ENCODE measurements at places on chromosomes 2 and 18. TPM values are rescaled to one million over a fixed set of nuclear protein-coding genes. Genes with fewer than 3 reads are reported as not detected.

LIPG gene
- not detected for total RNA-seq

- no peak for DNase-seq
These were observed 63.5 kb downstream of the ARHGAP15 start for GRCh38 chr2:143192716-143193115.

DNA sequence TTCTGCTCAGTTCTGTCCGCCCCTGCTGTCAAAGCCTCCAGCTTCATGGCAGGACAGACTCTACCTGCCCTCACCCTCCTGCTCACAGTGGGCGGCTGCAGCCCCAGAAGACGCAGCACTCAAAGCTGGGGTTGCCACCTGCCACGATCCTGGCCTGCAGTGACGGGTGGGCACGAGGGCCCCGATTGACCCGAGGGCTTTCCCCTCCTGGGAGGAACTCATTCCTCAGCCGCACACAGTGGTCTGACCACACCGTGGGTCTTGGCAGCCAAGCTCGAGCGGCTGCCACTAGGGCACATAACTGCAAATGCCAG lies 47.1 kb downstream of the HS6ST1 start:
- DNase-seq, result no peak

- DNase-seq, result no peak
These were observed 127.8 kb downstream of the ARHGAP28 start for GRCh38 chr18:6857300-6857699.

DNA sequence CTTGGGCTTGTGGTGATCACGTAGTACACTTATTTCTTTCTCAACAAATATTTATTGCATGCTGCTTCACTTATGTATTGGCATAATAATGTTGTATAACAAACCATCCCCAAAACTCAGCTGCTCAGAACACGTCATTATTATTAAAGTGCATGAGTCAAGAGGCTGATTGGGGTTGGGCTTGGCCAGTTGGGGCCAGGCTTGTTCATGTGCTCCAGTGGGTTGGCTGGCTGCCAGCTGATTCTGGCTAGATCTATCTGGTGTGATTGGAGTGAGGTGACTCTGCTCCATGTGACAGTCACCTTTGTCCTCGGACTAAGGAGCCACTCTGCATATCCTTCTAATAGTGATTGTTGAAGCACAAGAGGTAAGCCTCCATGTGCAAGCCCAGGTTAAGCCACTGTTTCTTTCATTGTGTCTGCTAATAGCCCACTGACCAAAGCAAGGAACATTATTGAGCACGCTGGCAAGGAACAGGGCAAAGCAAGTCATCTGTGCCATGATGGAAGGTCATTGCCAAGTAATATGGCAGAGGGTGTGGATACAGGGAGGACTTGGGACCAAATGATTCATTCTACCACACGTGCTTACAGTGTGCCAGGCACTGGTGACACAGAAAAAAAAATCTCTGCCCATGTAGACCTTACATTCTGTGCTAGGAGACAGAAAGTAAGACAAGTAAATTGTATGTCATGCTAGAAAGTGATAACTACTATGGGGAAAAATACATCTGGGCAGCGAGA lies 63.3 kb upstream of the TMEM182 start:
- no peak for DNase-seq

DNA sequence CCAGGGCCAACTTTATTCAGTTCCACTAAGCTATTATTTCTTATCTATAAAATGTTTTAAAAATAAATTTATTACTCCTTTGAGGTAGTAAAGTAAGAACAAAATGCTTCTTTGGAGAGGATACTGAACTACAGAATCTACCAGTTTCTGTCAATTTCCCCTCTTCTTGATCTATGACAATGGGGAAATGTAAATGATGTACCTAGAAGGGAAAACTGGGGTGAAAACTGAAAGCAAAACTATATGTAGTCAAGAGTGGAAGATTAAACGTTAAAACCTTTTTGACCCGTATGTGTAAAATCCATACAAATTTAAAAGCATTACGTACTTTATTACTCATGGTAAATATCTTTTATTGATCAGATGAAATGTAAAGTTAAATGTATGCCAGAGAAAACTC lies 1287.8 kb upstream of the TMEFF2 start:
- no peak for DNase-seq

SIGLEC15 gene
- total RNA-seq, result not detected

DNA sequence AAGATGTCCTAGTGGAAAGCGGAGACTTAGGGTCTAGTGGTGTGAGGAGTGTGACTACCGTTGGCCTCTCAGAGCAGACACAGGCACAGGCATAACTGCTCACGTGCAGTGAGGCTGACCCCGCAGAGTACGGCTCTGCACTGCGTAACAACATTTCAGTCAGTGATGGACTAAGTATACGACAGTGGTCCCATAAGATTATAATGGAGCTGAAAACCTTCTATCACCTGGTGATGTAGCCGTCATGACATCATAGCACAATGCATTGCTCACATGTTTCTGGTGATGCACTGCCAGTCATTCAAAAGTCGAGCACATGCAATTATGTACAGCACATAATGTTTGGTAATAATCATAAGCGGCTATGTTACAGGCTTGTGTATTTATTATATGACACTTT lies 179.6 kb downstream of the VAPA start:
- DNase-seq, result no peak

- no peak for DNase-seq
These were observed 55.9 kb downstream of the ICOS start for GRCh38 chr2:203992509-203992908.

- no peak for DNase-seq
These were observed 1.4 kb upstream of the MBD1 start for GRCh38 chr18:50282521-50283335.

DNA sequence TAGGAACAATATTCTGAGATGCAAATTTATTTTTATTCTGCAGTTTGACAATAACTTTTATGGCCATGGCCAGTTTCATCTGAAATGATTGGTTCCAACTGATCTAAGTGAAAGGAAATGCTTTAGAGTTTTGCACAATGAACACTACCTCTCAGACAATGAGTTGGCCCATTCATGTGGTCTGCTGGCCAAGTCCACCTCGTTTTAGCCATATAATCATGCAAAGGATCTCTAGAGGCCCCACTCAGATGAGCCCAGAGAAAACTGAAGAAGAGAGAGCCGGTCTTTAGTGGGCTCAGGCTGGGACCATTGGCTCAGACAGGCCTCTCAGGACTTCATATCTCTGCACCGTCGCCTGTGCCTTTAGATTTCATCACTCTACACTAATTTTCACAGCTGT lies 254.7 kb downstream of the MREG start:
- DNase-seq, result no peak

ELOA2 gene
- total RNA-seq, result not detected

RAMP1 gene
- 4.9 TPM for total RNA-seq

- no peak for DNase-seq
These were observed 252.1 kb downstream of the CDCA7 start for GRCh38 chr2:173606619-173607248.

NR4A2 gene
- total RNA-seq, result 1.2 TPM

UGT1A10 gene
- not detected for total RNA-seq

- DNase-seq, result no peak
These were observed 1068.4 kb downstream of the LRP1B start for GRCh38 chr2:141062443-141062842.

- DNase-seq, result no peak
These were observed 33.4 kb upstream of the ABCA12 start for GRCh38 chr2:215171796-215172195.

FIGN gene
- not detected for total RNA-seq
